ENCODE measurements at places on chromosomes 1 and 21.

GRCh38 chr1:18820791-18821641 is 38.4 kb downstream of the TAS1R2 start:
- DNase-seq: no peak

DNA sequence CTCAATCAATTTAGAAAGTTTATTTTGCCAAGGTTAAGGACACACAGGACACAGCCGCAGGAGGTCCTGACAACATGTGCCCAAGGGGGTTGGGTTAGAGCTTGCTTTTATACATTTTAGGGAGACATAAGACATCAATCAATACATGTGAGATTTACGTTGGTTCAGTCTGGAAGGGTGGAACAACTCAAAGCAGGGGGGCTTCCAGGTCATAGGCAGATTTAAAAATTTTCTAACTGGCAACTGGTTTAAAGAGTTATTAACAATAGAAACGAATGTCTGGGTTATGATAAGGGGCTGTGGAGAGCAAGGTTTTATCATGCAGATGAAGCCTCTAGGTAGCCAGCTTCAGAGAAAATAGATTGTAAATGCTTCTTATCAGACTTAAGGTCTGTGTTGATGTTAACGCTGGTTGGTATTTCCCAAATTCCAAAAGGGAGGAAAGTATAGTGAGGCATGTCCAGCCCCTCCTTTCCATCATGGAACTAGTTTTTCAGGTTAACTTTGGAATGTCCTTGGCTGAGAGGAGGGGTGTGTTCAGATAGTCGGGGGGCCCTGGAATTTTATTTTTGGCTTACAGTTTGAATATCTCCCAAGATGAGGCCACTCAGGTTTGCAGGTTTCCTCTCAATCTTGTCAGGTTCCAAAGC is 31.0 kb upstream of the TGFBR3 start:
- no peak for DNase-seq

DNA sequence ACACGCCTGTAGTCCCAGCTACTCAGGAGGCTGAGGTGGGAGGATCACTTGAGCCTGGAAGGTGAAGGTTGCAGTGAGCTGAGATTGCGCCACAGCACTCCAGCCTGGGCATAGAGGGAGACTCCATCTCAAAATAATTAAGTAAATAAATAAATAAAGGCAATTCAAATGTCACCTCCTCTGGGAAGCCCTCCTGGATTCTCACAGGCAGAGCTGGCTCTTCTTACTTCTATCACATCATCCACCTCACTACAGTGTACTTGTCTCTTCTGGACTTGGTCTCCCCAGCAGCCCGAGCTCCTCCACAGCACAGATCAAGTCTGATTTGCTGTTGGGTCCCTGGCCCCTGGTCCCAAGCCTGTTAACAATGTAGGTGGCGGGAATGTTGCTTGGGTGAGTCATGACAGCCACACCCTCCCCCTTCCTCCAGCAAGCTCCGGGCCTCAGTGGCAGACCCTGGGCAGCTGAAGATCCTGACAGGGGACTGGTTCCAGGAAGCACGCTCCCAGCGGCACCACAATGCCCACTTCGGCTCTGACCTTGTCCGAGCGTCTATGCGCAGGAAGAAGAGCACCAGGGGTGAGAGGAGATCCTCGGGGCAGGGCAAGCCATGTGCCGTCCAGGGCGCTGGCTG is 5.3 kb downstream of the SYTL1 start:
- DNase-seq: no peak

GRCh38 chr1:93588206-93588605 is 93.4 kb downstream of the BCAR3 start:
- DNase-seq: no peak

- no peak for DNase-seq
Measured at GRCh38 chr21:26715878-26716506, 129.2 kb downstream of the ADAMTS1 start.

DNA sequence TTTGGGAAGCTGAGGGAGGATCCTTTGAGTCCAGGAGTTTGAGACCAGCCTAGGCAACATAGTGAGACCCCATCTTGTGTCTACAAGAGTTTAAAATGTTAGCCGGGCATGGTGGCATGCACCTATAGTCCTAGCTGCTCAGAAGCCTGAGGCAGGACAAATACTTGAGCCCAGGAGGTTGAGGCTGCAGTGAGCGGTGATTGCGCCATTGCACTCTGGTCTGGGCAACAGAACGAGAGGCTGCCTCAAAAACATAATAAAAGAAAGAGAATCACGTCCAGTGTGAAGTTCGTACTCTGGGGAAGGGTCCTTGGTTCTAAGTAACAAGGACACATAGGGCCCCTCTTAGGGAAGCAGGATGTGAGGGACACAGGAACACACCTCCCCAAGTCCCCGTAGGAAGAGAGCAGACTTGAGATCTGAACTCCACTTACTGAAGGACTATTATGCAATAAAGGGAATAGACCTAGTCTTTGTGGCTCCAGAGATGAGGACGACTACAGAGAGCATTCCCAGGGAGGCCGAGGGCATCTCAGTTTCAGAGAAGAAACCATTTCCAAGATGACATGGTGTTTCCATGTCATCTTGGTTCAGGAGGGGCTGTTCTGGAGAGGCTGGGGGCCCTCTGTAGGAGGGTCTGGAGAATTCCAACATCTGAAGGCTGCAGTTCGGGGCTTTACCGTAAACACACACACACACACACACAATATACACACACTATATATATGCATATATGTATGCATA is 10.8 kb upstream of the ENO1 start:
- DNase-seq: no peak

GRCh38 chr1:87295445-87296110 is 33.1 kb upstream of the LMO4 start:
- no peak for DNase-seq

All from NCI-H1436 treated with DMSO at 0.1 percent for 48 hours (cell line).